ENCODE measurements at places on chromosomes 5 and 9. TPM values are rescaled to one million over a fixed set of nuclear protein-coding genes. Genes with fewer than 3 reads are reported as not detected.

Gene BTNL8
- 0.41 TPM for total RNA-seq

Gene C5orf58
- total RNA-seq, result not detected

Gene TLX3
- total RNA-seq, result not detected

- no peak for DNase-seq
- H3K36me3 ChIP-seq, result no peaks in the 10 kb centered on the region
- H3K4me3 ChIP-seq, result no peak overlapping the region
- H3K27me3 ChIP-seq, result no peaks in the 10 kb centered on the region
Observed at GRCh38 chr5:89117124-89117644, 234.2 kb upstream of the MEF2C start.

DNA sequence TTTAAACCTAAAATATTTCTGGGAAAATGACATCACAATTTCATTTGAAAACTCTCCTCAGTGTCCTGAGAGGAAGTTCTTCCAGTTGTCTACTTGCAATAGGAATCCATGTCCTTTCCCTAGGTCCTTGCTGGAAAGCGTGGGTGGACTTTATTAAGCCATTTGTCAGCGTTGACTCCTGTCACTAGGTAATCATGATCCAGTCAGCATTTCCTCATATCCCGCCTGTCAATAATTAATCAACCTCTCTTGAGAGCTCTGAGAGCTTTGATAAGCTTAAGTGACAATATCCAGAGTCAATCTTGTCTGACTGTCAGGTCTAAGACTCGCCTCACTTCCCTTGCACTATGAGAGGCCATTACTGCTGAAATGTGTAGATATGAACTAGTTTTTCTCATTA, 107.2 kb upstream of the SLIT3 start:
- no peak overlapping the region for H3K4me3 ChIP-seq
- no peak overlapping the region for H3K27ac ChIP-seq
- no peaks in the 10 kb centered on the region for H3K27me3 ChIP-seq
- no peaks in the 10 kb centered on the region for H3K36me3 ChIP-seq
- H3K4me1 ChIP-seq, result no peaks in the 10 kb centered on the region

DNA sequence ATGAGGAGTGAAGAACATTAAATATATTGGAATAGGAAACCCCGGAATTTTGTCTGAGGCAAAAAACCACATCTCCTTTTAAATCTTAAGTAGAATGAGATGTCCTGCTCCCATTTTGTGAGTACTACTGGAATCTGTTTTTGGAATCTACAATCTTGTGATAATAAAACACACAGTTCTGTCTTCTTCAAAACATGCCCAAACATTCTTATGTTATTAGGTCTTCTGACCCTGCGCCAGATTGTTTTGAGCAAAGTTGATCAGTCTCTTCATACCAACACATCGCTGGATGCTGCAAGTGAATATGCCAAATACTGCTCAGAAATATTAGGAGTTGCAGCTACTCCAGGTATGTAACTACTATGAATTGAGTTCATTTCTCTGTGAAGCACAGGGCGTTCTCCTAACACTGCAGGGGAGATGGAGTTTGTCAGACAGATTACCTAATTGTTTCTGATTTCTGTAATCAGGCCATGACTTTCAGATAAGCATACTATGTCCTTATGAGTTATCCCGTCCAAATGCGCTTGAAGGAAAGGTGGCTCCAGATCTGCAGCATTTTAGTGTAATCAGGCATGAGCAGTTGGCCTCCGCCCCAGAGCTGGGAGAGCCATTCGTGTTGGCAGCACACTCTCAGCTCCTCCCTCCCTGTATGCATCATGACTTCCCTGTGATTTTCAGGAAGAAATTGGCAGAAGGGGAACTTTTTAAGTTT, 88.0 kb downstream of the NLN start:
- H3K4me3 ChIP-seq, result no peak overlapping the region
- H3K27me3 ChIP-seq, result no peaks in the 10 kb centered on the region
- no peaks in the 10 kb centered on the region for H3K36me3 ChIP-seq

DNA sequence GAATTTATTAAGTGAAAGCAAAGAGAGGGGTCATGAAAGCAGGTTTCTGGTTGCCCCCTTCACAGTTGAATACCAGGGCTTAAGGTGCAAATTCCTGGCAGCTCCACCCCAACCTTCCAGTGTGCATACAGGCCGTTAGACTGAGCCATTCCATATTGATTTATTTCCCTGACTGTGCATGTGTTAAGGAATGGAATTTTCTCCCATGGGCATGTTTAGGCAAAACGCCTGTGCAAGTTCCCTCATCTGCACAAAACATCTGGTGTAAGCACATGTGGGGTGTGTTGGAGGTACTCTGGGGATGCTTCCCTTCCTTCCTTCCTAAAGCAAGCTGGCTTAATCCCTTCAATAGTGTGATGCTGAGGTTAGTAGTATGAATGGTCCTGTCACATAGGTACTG, 1470.6 kb downstream of the MAT2B start:
- H3K4me3 ChIP-seq, result no peak overlapping the region
- no peaks in the 10 kb centered on the region for H3K27me3 ChIP-seq
- H3K36me3 ChIP-seq, result no peaks in the 10 kb centered on the region

GRCh38 chr9:27145143-27145542, 36.1 kb downstream of the TEK start:
- H3K27ac ChIP-seq, result no peak overlapping the region
- DNase-seq, result no peak
- no peaks in the 10 kb centered on the region for H3K27me3 ChIP-seq
- H3K4me1 ChIP-seq, result no peaks in the 10 kb centered on the region

GRCh38 chr5:407051-407450, 35.9 kb upstream of the EXOC3 start:
- H3K4me1 ChIP-seq, result no peaks in the 10 kb centered on the region
- H3K36me3 ChIP-seq, result no peaks in the 10 kb centered on the region
- no peak for DNase-seq
- H3K27ac ChIP-seq, result no peak overlapping the region

DNA sequence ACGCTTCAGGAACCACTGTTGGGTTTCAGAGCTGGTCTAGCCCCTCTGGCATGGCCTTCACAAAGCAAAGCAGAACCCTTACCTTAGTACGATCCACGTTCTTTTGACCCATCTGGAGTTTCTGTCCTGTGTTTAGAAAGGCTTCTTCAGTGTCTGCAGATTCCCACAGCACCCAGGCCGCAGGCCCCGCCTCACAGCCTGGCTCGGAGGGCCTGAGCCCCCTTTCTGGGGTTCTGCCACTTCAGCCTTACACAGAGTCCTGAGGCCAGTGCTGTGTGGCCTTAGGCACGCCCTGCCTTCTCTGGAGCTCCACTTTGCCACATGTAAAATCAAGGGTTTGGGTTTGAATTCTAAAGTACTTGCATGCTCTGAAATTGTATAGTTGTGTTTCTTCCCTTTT, 31.6 kb upstream of the PRDM12 start:
- no peak overlapping the region for H3K4me3 ChIP-seq
- no peaks in the 10 kb centered on the region for H3K36me3 ChIP-seq
- H3K27ac ChIP-seq, result no peak overlapping the region
- DNase-seq, result no peak

GRCh38 chr9:129278391-129279237, 100.6 kb upstream of the IER5L start:
- H3K27ac ChIP-seq, result no peak overlapping the region
- no peaks in the 10 kb centered on the region for H3K36me3 ChIP-seq
- DNase-seq, result peak; percentile 14
- H3K27me3 ChIP-seq, result no peaks in the 10 kb centered on the region
- H3K4me3 ChIP-seq, result no peak overlapping the region

Data from ovary (tissue), 10 donors.